ENCODE measurements at places on chromosomes 5 and 9. TPM values are rescaled to one million over a fixed set of nuclear protein-coding genes. Genes with fewer than 3 reads are reported as not detected.

Gene PCDHGA4
- 0.27 TPM for total RNA-seq

DNA sequence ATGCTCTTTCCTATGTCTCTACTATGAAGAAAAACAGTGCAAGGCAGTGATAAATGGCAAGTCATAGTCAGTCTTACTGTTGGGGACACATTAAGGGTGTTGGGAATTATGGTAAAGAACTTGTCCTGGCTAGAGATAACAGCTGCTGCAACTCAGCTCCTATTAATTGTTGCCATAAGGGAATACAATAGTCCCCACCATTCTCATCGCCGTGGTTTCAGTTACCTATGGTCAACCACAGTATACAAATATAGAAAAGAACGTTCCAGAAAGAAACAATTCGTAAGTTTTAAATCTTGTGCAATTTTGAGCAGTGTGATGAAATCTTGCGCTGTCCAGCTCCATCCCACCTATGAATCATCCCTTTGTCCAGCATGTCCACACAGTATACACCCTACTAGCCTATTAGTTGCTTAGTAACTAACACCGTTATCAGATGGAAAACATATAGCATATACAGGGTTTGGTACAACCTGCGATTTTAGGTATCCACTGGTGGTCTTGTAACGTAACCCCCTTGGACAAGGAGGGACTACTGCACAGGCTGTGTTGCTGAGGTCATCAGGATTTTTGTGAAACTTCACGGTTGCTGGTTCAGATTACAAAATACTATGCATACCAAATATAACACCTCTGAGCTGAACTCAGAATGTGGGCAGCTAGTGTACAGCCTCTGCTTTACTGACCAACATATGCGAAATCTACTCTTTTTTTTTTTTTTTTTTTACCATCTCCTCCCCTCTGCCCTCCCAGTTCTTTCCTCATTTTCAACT lies 53.5 kb downstream of the ZFR start:
- no peaks in the 10 kb centered on the region for H3K36me3 ChIP-seq
- no peak overlapping the region for H3K27ac ChIP-seq
- DNase-seq, result no peak
- H3K27me3 ChIP-seq, result no peaks in the 10 kb centered on the region
- H3K4me1 ChIP-seq, result no peaks in the 10 kb centered on the region

DNA sequence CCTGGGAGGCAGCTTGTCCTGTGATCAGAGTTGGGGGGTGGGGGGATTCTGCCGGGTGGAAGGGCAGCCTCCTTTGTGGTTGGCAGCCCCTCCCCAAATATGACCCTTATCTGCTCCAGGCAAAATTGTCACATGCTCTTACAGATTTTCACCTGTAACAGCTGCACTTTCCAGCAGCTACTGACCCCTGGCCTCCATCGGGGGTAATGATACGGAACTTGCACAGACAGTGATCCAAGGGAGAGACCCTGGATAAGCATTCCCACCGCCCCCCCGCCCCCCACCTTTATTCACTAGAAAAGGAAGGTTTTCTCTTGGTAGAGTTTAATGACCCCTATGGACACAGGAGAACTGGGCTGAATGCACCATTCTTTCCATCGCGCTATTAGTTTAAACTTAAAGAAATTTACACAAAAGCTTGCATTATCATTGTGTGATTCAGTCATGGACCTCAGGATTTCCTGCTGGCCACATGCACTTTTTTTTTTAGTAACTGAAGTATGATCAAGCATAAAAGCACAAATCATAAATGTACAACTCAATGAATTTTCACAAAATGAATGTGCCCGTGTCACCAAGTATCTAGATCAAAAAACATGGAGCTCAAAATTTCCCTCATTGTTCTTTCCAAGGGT lies 10.7 kb upstream of the ZBTB34 start:
- H3K4me1 ChIP-seq, result no peaks in the 10 kb centered on the region
- H3K4me3 ChIP-seq, result no peak overlapping the region
- DNase-seq, result no peak
- no peak overlapping the region for H3K27ac ChIP-seq
- no peaks in the 10 kb centered on the region for H3K36me3 ChIP-seq

- H3K36me3 ChIP-seq, result no peaks in the 10 kb centered on the region
- no peak overlapping the region for H3K4me3 ChIP-seq
- no peak for DNase-seq
- no peak overlapping the region for H3K27ac ChIP-seq
- H3K27me3 ChIP-seq, result no peaks in the 10 kb centered on the region
Measured at GRCh38 chr5:143636931-143637528, 174.9 kb upstream of the HMHB1 start.
